ENCODE measurements at places on chromosomes 7 and 10. TPM values are rescaled to one million over a fixed set of nuclear protein-coding genes. Genes with fewer than 3 reads are reported as not detected.

The ALDH18A1 gene
- total RNA-seq: 98.4 TPM

The SLIT1 gene
- total RNA-seq: under 0.01 TPM

The PON1 gene
- total RNA-seq: not detected

The TMEM130 gene
- total RNA-seq: 1.1 TPM

The SLC18A3 gene
- not detected for total RNA-seq

The NEUROD6 gene
- not detected for total RNA-seq

The SPDYE9 gene
- total RNA-seq: not detected

The CALHM3 gene
- not detected for total RNA-seq

The VWDE gene
- under 0.01 TPM for total RNA-seq

The CH25H gene
- total RNA-seq: 13.0 TPM

The ASAH2 gene
- 0.36 TPM for total RNA-seq

The PSD gene
- total RNA-seq: 0.72 TPM

The ENO4 gene
- 0.29 TPM for total RNA-seq

The TMEM176A gene
- total RNA-seq: not detected

The ITGB8 gene
- total RNA-seq: 35.1 TPM

The TRIL gene
- total RNA-seq: 0.29 TPM

The RAPGEF5 gene
- total RNA-seq: 1.1 TPM

The ZPBP gene
- not detected for total RNA-seq

The ACADSB gene
- 8.5 TPM for total RNA-seq

DNA sequence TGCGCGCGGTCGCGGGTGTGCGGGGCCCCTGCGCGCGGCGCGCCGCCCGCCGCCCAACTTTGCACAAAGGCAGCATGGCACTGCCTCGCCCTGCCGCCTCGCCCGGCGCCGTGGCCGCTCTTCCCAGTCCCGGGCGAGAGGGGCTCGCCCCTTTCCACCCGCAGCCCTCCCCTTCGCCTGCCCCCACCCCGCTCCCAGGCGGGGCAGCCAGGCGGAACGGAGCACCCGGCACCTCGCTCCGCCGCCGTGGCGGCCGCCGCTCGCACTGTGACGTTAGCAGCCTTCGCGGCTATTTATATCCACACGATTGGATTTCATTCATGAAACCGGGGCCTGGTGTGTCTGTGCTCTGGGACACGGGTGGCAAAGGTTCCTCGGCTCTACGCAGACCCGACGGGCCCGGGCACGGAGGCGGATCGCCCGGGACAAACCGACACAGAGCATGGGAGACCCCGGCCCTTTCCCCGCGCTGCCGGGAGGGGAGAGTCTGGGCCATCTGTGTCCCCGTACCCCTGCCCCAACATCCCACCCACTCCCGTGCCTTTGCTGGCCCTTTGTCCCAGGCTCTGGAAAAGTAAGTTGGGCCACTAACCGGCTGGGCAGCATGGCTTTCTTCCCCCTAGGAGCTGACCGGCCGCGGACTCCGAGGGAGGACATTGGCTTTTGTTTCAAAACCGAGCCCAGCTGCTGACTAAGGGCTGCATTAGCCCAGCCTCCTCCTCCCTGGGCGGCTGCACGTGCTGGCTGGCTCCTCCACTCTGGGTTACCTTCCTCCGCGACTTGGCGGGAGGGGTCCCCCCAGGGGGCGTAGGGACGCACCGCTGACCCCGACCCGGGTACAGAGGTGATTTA lies at the start of gene RHOBTB1:
TSS of gene RHOBTB1 (minus strand) at position 128 of the 852 bp plus-strand sequence. CDS start 32,643 bp downstream, outside the sequence.
- peak; percentile 93 for DNase-seq

- no peak for DNase-seq
These were observed 171.2 kb upstream of the CHRM2 start for GRCh38 chr7:136697271-136697670.

GRCh38 chr10:92142949-92143348 lies 147.9 kb downstream of the CPEB3 start:
- DNase-seq: no peak

DNA sequence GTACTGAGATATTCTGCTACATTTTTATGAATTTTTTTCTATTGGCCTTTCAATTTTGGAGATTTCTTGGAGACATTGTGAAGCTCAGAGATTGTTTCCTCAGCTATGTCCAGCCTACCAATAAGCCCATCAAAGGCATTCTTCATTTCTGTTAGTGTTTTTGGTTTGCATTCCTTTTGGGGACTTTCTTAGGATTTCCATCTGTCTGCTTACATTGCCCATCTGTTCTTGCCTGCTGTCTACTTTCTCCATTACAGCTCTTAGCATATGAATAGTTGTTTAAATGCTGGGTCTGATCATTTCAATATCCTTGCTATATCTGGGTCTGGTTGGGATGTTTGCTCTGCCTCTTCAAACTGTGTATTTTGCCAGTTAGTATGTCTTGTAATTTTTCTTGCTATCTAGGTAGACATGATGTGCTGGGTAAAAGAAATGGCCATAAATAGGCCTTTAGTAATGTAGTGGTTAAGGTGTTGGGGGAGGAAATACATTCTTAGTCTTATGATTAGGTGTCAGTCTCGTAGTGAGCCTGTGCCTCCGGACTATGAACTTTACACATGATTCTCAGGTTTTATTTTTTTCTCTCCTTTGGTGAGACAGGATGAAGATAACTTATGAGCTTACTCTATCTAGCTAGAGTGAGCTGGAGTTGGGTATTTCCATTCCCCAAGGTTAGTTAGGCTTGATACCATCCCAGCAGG lies 32.6 kb upstream of the NME8 start:
- no peak for DNase-seq

GRCh38 chr10:28087661-28088351 lies 88.9 kb upstream of the ODAD2 start:
- no peak for DNase-seq

DNA sequence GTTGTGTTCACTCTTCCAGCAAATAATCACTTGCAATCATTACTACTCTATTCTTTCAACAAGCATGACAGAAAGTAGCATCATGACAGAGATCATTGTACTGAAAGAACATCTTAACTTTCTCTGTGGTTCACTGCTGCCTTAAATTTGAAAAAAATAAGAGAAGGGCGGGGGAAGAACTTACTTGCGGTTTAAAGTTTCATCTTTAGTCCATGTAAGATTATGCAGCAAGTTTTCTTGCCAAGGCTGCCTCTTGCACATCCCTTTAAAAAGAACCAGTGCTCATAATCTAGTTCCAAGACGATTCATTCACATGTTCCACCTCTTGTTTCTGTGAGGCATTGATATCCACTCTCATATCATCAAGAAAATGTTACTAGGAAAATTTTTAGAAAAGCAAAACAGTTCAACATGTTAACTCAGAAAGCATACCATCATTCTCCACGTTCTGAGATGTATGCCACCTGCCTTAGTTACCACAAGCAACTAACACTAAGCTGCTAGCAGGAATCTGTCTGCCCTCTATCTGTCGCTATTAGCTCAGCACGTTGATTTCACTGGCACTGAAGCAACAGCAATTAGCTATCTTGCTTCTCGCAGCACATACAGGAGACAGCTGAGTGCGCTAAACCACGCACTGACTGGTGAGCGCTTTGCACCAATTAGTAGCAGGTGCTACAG lies at the start of gene PCDH15:
TSS of gene PCDH15 (minus strand) at position 491 of the 681 bp plus-strand sequence. CDS start 136,969 bp downstream, outside the sequence.
- DNase-seq: no peak

- DNase-seq: no peak
These were observed 498.9 kb downstream of the RPS24 start for GRCh38 chr10:78532480-78533042.

DNA sequence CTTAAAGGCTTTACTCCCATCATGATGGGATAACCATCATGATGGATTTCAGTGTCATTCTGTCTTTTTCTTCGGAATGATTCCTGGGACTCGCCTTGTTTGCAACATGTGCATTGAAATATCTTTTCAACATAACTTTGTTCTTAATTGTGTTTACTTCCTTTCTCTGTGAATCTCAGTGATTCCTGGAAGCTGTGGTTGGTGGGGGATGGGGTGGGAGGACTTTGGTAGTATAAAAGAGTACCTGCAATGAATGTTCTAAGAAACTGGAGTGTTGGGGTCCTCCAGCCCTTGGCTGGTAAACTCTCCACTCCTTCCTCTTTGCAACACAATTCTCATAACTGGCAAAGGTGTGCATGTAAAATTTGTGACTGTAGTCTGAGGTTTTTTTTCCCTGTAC lies 11.5 kb upstream of the SH2D4B start:
- peak; percentile 32 for DNase-seq

DNA sequence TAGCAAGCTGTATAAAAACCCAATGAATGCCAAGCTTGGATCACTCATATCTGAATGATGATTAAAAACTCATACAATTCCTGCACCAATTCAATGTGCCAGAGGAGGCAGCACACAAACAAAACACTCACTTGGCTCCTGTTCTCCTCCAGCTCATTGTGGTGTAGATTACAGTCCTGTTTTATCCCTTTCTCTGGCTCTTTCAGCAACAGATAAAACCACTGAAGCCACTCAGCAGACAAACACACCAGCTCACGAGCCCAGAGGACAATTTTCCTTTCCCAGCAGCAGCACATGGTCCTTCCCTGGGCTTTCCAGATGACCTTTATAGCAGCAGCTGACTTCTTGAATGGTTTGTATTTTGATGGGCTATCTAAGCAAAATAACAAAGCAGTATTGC lies 107.3 kb upstream of the STARD3NL start:
- no peak for DNase-seq

- no peak for DNase-seq
These were observed 113.8 kb upstream of the ADO start for GRCh38 chr10:62690703-62691102.

GRCh38 chr10:126062131-126063032 lies 166.0 kb downstream of the FANK1 start:
- peak; percentile 88 for DNase-seq

DNA sequence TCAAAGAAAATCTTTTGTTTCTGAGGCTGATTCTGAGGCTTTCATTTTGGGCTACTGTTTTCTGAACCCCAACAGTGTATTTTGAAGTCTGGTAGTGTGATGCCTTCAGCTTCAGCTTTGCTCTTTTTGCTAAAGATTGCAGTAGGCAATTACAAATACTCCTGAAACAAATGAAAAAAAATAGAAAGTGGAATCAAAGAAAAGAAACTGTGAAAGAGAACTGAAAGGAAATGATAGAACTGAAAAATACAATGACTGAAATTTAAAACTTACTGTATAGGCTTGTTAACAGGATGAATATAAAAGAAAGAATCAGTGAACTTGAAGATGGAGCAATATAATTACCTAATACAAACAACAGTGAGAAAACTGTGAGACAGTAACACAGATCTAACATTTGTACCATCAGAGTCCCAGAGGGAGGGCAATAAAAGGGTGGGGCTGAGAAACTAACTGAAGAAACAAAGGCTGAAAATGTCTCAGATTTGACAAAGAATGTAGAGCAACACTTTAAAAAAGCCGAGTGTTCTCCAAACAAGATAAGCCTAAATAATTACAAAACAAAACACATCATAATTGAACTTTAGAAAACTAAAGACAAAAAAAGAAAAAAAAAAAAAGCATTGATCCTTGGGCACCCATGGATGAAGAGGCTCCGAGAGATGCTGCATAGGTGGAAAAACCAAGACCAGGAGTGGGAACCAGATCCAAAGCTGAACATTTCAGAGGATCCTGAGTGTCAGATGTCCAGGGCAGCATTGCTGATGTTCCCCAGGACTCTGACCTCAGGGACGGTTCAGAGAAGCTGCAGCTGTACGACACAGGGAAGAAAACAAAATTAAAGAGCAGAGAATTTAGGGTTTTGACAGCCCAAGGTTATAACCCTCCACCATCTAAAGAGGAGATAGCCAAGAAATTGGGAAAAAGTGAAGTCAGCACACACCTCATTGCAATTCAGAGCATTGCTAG lies 223.2 kb upstream of the IGFBP3 start:
- DNase-seq: no peak

- no peak for DNase-seq
These were observed 10.9 kb downstream of the TAS2R60 start for GRCh38 chr7:143454091-143454680.

GRCh38 chr10:17872191-17873091 lies 63.3 kb downstream of the MRC1 start:
- no peak for DNase-seq

GRCh38 chr10:112858986-112859651 lies 90.9 kb upstream of the TCF7L2 start:
- DNase-seq: no peak

GRCh38 chr7:150961510-150962289 lies 16.4 kb downstream of the KCNH2 start:
- DNase-seq: no peak

DNA sequence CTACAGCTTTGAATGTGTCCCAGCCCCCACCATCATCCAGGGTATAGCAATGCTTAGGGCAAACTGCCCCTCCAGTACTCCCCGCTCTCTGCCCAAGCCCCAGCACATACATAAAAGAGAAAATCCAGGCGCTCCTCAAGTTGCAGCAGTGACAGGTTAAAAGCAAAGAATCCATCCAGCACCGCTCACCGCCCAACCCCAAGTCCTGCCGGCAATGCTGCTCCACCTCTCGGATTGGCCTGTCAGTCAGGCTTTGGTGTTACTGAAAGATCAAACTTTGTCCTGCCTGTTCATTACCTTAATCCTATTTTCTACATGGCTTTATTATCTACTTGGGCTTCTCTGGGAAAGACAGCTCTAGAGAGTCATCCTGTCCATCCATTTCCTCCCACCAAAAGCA lies 31.9 kb downstream of the DPCD start:
- no peak for DNase-seq

- no peak for DNase-seq
These were observed 17.2 kb upstream of the GIMAP8 start for GRCh38 chr7:150432915-150433892.

GRCh38 chr7:47792521-47793121 lies 155.6 kb downstream of the PKD1L1 start:
- DNase-seq: no peak

DNA sequence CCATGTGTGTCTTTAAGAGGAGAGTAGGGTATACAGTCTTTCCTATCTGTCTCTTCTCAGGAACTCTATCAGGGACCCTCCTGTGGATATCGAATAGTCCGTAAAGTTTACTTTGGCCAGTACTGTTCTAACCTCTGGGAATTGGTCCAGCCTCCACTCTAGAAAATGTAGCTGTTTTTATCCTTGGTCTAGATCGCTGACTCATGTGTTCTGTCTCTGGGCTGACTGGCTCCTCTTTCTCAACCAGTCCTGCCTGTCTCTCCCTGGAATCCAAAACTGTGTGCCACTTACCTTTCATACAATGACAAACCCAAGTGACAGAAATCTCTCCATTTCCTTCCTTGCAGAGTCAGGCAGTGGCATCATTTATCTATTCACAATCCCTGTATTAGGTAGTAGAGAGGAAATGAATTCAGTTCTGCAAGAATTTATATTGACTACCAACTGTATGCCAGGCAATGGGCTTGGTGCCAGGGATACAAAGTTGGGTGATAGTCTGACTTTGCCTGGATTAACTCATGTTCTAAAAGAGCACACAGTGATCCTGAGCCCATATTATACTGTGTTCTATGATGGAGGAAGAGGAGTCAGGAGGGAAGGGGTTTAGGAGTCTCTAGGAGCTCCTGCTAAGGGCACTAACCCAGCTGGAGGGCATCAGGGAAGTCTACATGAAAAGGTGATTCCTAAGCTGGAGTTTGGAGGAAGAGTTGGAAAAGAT lies 232.7 kb downstream of the LRMDA start:
- peak; percentile 68 for DNase-seq

- DNase-seq: no peak
These were observed 74.4 kb upstream of the TCF7L2 start for GRCh38 chr10:112875476-112876267.

- peak; percentile 27 for DNase-seq
These were observed 36.5 kb downstream of the GRID1 start for GRCh38 chr10:86329896-86330680.
